ENCODE measurements at places on chromosomes 11 and 22.

DNA sequence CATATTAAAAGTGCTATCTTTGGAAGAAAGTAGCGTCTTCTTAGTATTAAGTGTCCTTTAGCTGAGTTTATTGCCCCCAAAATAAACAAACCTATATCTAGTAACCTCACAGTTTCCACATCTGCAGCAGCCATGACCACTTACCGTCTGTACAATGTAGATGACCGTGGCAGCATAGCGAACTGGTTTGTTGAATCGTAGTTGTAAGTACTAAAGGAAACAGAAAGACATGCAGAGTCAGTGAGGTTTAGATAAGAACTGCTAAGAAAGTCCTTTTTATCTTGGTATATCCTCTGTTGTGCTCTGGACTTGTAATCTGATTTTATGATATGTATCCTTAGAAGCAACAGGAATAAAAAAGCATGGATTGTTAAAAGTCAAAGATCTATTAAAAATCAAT is 9.4 kb downstream of the SLC5A12 start:
- DNase-seq = no peak

GRCh38 chr11:11346303-11346702 is 6.7 kb downstream of the CSNK2A3 start:
- no peak for DNase-seq

DNA sequence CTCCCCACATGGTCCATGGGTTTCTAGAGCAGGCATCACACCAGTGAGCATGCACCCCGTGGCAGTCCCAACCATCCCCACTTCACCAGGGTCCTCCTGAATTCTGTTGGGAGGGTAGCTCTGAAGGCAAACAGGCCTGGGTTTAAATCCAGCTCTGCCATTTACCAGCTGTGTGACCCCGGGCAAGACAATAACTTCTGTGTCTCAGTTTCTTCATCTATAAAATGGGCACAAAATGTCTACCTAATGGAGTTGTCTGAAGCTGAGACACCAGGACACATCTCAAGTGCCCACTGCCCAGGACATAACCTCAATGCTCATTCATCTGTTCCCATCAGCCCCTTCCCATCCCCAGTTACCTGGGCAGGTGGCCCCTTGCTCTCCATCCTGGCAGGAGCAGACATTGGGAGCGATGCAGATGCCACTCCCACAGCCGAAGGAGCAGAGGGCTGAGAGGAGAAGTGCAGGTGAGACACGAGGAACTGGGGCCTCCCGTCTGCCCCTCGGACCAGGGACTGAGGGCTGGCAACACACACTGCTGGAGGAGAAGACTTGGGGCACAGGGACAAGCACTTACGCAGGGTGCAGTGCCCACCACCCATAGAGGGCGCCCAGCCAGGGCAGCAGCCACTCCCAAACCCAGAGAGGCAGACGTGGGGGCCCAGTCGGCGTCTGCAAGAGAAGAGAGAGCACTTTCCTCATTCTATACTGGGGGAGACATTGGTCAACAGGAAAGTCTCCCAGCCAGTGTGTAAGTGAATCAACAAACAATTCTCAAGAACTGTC is 4.0 kb downstream of the VWCE start:
- DNase-seq = no peak

- DNase-seq = no peak
These were observed 67.1 kb downstream of the PIWIL3 start for GRCh38 chr22:24707470-24707801.

DNA sequence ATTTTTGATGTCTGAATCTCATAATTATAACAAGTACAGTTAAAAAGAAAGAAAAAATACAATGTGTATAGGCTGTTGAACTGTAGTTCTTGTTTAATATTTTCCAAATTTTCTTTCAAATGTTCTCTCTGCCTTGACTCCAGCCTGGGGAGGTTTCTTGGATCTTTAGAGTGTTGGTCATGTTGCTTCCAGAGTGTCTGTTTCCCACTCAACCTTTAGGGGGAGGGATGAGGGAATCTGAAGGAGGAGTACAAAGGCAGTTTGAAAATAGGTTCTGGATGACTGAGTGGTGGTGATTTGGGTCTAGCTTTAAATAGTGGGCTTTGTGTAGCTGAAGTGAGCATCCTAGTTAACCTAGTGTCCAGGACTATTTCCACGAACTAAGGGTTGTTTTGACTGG is 2.0 kb downstream of the CTNND1 start:
- DNase-seq = no peak

DNA sequence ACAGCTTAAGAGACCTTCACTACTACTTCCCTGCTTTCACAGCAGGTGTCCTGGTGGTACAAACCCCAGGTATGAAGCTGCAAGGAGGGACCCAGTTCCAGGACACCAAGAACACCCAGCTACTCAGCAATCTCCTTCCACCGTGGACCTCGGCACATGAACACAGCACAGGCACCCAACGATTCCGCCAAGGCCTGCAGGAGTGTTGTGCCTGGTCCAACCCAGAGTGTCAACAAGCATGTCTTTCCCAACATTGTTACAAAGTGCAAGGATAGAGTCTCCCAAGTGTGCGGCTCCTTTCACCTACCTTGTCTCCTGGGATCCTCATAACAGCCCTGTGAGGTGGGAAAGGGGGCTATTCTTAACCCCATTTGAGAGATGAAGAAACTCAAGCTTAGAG is 11.8 kb downstream of the PATZ1 start:
- DNase-seq = no peak

DNA sequence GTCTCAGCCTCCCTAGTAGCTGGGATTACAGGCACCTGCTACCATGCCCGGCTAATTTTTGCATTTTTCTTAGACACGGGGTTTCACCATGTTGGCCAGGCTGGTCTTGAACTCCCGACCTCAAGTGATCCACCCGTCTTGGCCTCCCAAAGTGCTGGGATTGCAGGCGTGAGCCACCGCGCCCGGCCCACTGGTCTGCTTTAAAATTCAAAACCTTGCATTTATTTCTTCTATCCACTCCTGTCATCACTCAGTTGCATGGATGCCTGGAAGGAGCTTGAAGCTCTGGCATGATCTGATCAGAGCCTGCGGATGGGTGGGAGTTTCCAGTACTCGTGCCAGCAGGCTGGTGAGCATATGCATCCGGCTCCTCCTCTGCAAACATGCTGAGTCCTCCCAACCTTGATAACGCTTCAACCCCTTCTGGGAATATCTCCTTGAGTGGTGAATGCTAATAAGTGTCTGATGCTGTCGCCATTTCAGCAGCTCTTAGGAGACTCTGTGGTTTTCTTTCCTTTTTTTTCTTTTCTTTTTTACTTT is 39.6 kb downstream of the UBASH3B start:
- no peak for DNase-seq

DNA sequence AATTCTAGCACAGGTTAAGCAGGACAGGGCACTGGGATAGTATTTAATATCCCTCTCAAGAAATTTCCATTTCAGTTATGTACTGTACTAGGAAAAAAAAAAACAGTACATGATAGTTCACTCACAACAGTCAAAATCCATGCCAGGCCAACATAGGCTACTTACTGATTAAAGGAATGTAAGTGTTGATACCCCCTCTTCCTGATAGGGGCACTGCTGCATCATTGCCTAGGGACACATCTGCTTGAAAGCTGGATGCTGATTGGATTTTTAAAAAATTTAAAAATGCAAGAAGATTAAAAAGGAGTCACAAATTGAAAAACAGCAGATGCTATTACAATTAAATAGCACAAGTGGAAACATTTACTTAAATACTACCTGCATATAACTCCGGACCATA is 43.4 kb downstream of the APOL5 start:
- no peak for DNase-seq

- no peak for DNase-seq
These were observed 6.4 kb downstream of the IL10RA start for GRCh38 chr11:117992620-117993019.

DNA sequence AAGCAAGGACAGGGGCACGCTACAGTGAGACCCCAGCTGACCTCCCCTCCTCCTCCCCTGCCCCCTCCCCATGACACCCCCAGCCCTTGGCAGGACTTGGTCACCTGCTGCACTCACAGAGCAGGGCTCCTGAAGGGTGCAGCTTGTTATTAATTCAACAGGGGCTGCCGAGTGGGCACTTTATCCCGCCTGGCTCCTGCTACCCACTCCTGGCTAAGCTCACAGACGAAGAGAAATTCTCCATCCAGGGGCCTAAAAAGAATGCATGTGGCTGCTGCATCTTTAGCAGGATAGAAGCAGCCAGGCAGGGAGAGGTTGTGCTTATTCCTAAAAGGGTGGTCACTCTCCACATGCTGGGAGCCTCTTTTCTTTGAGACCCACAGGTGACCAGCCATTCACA is 40.3 kb downstream of the GALNT18 start:
- no peak for DNase-seq

DNA sequence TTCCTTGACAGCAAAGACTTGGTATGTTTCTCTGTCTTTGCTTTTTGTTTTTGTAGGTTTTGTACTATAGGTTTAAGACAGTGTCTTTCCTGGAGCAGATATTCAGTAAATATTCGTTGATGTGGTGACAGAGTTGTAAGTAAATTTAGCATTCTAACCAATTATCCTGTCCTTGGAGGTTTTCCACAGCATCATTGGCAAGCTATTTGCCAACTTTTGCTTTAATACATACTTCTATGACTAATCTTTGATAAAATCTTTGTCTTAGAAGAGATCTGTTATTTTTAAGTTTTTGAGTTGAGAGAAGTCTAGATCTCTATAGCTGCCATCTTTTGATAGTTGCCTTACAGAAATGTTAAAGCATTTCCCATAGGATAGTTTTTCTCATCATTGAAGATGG is 3.8 kb downstream of the USP47 start:
- DNase-seq = no peak

- no peak for DNase-seq
These were observed 225.8 kb downstream of the ETS1 start for GRCh38 chr11:128361451-128362020.

DNA sequence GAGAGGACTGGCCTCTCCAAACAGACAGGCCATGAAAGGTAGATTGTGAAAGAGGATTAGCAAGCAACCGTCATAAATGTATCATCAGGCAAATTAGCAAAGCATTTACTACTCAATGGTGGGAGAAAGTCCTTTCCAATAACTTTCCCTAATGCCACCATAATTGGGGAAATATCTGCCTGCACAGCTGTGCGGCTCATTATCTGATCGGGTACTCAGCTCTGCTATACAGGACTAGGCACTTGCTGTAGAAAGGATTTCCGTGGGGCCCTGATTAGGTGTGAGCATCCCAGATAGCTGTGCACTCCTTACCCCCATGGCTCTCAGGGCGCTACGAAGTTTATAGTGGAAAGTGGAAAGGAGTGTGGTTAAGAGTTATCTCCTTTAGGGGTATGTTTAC is 309.7 kb upstream of the PLET1 start:
- no peak for DNase-seq

DNA sequence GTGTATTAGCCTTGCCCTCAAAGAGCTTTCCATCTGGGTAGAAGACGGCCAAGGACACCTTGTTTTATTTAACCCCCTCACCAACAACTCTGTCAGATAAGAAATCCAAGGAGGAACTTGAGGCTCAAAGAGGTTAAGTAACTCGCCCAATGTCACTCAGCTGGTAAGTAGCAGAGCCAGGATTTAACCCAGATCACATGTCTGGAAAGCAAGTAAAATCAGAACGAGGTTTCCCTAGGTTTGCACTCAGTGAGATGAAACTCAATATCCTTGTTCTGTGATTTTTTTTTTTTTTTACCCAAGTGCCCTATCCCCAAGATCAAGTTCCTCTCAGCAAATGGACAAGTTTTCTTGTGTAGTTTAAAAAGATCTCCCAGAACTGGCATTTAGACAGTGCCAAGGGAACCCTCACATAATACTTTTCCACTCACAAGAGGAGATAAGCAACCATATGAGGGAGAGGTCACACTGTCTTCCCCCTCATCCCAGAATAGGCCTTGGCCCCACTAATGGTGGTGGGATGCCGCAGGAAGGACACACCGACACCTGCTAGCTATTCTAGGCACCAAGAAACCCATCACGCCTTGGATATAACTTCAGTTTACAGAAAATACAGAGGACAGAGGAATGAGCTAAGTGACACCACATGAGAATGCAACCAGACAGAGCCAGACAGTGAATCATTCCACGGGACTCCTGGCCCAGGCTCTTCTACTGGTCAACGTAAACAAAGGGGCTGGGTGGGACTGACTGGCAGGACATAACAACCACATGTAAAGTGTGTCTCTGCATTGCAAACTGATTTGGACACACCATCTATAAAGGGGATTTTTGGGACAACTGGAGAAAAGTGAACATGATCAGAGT is 8.6 kb upstream of the ARAP1 start:
- no peak for DNase-seq

DNA sequence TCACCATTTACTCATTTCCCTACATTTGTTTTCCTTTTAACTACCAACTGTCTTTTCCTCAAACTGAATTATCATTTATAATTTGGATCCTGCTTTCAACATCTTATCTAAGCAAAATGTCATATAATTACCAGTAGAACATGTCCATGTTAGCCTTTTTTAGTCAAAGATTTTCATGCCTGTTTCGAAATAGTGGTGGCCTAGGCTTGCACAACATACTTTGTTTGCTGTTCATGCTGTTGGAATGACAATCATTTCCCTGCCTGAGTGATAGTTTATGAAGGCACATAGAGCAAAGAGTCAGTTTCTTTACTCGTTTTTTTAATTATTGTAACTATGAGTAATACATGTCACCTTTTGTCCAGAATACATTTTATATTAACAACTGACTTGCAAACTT is 144.3 kb upstream of the ANO3 start:
- no peak for DNase-seq

GRCh38 chr11:5597953-5598352 is 1.5 kb downstream of the TRIM6 start:
- DNase-seq = no peak
